Right atrium auricular region (tissue), 2 donors: ENCODE measurements at places on chromosomes 11 and 22. TPM values are rescaled to one million over a fixed set of nuclear protein-coding genes. Genes with fewer than 3 reads are reported as not detected.

DNA sequence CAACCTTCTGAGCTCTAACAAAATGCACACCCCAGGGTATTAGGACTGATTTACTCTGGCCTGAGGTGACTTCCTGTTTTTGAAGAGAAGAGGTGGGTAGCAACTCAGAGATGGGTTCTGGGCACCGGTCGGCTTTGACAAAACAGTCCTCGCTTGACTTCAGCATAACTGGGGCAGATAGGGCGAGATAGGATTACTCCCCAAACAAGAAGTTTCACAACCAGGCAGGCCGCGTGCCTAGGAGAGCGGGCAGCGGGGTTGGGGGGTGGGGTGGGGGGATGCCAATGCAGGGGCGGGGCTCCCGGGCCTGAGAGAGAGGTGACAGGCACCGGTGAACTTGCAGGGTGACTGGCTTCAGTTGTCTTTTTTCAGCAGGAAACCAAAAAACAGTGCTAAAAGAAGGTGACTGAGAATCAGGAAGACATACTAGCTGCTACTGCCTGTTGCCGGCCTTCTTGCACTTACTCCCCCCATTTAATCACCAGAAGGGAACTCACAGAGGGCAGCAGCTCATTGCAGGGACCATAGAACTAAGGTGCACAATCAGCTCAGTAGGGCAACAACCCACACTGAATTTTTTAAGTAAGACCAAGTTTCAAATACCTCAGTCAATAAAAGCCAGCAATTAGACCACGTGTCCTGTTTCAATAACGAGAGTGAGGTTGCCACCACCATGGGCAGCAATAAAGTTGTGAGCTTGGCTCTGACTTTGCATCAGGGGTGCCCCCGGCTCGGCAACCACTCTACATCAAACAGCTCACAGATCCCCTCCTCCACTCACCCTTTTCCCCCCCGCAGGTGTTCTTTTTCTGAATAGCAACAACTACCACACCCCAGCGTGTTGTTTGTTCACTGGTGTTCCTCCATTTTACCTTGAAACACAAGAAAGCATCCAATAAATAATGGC, 37.2 kb upstream of the ETS1 start:
- H3K4me1 ChIP-seq: no peaks in the 10 kb centered on the region
- H3K27ac ChIP-seq: no peak overlapping the region
- DNase-seq: no peak
- H3K27me3 ChIP-seq: no peaks in the 10 kb centered on the region
- no peak overlapping the region for H3K4me3 ChIP-seq
- no peaks in the 10 kb centered on the region for H3K36me3 ChIP-seq

DNA sequence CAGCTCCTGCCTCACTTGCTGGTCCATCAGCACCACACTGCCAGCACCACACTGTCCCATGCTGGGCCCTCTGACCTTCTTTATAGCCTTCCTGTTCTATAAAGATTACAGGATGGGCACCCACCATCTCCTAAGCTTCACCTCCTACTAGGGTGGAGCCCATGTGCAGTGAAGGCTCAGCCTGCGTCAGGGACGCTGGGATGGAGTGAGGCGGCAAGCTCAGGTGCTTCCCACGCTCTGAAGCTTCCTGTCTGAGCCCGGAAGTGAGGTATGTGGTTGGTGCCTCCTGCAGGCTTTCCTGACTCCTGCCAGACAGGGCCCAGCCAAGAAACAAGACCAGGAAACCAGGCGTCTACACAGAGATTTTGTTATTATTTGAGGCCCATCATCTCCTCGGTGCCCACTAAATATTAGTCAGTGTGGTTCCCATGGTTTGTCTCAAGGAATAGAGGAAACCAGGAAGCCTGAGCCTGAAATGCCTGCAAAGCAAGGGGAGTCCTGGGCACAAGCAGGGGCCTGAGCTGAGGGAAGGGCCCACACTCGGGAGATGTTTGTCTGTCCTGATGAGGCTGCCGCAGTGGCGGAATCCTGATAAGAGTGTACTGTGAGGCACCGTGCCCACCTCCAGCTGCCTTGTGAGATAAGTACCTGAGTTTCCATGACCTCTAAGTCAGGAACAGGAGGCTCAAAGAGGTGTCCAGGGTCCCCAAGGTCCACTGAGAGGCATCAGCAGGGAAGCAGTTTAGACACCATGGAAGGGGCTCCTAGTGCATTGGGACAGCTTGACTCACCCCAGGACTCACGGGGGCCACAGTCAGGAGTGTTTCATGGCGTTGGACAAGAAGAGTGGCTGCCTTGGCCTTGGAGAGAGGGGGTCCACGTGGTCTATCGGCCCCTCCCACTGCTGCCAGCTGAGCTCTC, 22.0 kb downstream of the RSPH14 start:
- no peaks in the 10 kb centered on the region for H3K27me3 ChIP-seq
- H3K36me3 ChIP-seq: no peaks in the 10 kb centered on the region

GRCh38 chr11:130391711-130392110, 36.7 kb downstream of the ADAMTS8 start:
- no peaks in the 10 kb centered on the region for H3K27me3 ChIP-seq
- H3K36me3 ChIP-seq: no peaks in the 10 kb centered on the region
- no peak for DNase-seq
- H3K4me3 ChIP-seq: no peak overlapping the region

DNA sequence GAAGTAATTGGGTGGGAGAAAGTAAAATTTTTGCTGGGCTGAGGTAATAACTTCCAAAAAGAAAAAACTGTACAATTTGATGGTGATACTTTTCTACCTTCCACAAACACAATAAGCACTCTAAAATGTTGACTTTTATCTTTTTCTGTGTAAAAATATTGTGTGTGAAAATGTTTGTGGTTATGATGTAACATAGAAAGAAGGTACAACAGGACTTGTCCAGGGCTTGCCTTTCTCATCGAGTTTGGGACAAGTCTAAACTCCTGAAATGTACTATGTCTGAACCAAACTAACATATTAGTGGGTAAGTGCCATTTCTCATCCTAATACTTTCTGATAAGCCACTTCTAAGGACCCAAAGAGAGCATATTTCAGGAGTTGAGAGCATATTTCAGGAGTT, 174.2 kb upstream of the PDGFD start:
- no peak overlapping the region for H3K27ac ChIP-seq
- no peak for DNase-seq
- H3K27me3 ChIP-seq: no peaks in the 10 kb centered on the region
- no peaks in the 10 kb centered on the region for H3K36me3 ChIP-seq
- H3K4me1 ChIP-seq: no peaks in the 10 kb centered on the region

DNA sequence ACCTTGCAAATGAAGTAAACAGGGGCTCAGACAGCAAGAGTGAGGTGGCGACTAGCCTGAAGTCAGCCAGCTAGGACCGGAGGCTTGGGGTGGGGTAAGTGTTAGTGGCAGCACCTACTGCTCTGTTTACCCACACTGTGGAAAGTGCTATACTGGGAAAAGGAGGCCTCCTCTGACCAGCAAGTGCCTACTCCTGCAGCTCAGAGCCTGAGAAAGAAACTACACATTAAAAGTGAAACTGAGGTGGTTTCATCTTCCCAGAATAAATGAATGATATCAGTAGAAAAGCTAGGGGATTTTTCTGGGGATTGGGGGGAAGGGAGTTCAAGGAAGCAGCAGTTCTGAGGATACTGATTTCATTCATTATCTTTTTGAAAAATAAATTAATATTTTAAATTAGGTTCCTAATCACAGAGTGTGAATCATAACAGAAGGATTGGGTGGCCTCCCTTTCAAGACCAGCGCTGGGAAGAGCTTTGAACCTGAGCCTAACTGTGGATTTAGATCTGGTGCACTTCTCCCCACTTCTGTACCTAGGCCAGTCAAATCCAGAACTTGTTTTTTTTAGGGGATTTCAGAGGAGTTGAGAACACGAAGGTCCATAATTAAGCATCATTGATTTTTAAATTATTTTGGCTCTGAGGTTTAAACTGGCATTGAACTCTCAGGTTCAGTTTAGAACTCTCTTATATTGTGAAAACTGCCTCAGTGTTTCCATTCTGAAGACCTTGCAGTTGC, 48.1 kb upstream of the GRAMD1B start:
- no peaks in the 10 kb centered on the region for H3K27me3 ChIP-seq
- H3K27ac ChIP-seq: no peak overlapping the region
- H3K4me3 ChIP-seq: no peak overlapping the region
- DNase-seq: no peak

DNA sequence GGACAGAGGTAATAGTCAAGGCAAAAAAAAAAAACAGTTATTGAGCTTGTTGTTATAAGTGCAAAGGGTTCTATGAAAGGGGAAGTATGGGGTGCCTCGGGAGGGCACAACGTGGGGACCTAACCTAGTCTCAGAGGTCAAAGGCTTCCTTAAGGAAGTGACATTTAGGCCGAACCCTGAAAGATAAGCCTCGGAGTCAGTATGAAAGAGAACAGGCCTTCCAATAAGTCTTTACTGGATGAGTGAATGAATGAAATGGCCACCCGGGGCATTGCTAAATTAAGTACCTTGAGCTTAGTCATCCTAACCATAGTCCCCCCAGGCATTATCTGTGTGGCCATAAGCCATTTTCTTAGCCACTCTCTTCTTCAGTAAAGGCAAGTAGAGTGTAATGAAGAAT, 19.7 kb downstream of the FLI1 start:
- peak; percentile 48 for DNase-seq
- no peak overlapping the region for H3K4me3 ChIP-seq
- H3K36me3 ChIP-seq: no peaks in the 10 kb centered on the region
- H3K27ac ChIP-seq: peak overlapping the region; percentile 3
- peaks cover 74% of the 10 kb centered on the region for H3K4me1 ChIP-seq

DNA sequence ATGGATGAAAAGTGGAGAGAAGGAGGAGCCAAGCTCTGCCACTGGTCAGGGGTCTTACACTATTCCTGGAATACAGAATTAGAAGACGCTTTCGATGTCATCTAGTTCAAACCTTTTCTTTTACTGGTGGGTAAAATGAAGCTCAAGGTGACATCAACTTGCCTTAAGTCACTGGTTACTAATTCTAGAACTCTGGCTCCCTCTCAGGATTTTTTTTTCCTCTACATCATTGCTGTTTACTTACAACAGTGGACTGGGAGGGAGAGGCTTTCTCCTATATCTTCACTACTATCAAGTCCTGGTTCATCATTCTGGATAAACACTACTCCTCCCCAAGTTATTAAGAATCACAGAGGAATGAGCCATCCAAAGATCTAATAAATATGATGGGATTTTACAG, 82.9 kb downstream of the ETS1 start:
- no peak for DNase-seq
- no peak overlapping the region for H3K4me3 ChIP-seq
- peak overlapping the region; percentile 93 for H3K27ac ChIP-seq
- H3K36me3 ChIP-seq: no peaks in the 10 kb centered on the region
- H3K27me3 ChIP-seq: no peaks in the 10 kb centered on the region

GRCh38 chr22:44543781-44544477, 45.9 kb upstream of the RTL6 start:
- H3K4me1 ChIP-seq: peaks cover 9% of the 10 kb centered on the region
- H3K27me3 ChIP-seq: no peaks in the 10 kb centered on the region
- no peak overlapping the region for H3K27ac ChIP-seq
- H3K4me3 ChIP-seq: no peak overlapping the region
- no peaks in the 10 kb centered on the region for H3K36me3 ChIP-seq

GRCh38 chr11:10459029-10459970, 4.2 kb downstream of the AMPD3 start:
- no peak overlapping the region for H3K27ac ChIP-seq
- no peak for DNase-seq

OR5P2 gene
- not detected for total RNA-seq

CPT1A gene
- 53.1 TPM for total RNA-seq

PGR gene
- total RNA-seq: 8.6 TPM

CNTN5 gene
- not detected for total RNA-seq

DCHS1 gene
- 9.3 TPM for total RNA-seq
